NCI-H2081 treated with DMSO at 0.1 percent for 48 hours (cell line): ENCODE measurements at places on chromosomes 1 and 21.

DNA sequence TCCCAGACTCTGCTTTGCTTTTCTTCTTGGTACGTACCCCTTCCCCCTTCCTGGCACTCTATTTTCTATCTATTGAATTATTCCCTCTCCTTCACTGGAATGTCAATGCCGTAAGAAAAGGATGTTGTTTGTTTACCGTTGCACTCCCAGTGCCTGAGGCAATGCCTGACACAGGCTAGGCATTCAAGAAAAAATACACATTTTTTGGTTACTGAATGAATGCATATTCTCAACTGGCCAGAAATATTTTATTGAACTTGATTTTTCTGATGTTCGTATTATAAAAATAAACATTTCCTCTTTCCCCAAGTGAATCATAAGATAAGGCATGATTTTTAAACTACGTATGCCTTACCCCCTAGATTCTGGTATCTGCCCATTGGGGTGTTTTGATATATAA lies 41.2 kb downstream of the GNG12 start:
- DNase-seq: no peak

- DNase-seq: peak; percentile 46
These were observed 356.0 kb downstream of the S1PR1 start for GRCh38 chr1:101592845-101593244.

DNA sequence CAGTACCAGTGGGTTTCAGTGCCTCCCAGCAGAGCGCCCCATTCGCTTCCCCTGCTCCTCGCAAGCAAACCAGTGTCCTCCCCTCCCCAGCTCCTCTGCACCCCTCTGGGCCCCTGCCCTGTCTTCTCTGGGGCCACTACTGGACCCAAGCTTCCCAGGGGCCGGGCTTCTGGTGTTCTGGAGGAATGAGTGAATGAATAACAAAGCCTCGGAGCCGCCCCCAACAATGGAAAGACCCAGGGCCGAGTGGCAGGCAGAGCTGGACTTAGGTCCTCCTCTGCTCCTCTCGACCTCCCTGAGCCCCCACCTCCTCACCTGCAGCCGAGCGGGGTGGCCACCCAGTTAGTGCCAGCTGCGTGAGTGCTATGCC lies 37.6 kb downstream of the MATN1 start:
- DNase-seq: no peak

GRCh38 chr1:7232441-7233236 lies 447.4 kb downstream of the CAMTA1 start:
- DNase-seq: no peak

- no peak for DNase-seq
These were observed 90.4 kb upstream of the FMN2 start for GRCh38 chr1:240001177-240001740.

GRCh38 chr21:44569861-44570517 lies 3.5 kb upstream of the KRTAP10-4 start:
- no peak for DNase-seq

DNA sequence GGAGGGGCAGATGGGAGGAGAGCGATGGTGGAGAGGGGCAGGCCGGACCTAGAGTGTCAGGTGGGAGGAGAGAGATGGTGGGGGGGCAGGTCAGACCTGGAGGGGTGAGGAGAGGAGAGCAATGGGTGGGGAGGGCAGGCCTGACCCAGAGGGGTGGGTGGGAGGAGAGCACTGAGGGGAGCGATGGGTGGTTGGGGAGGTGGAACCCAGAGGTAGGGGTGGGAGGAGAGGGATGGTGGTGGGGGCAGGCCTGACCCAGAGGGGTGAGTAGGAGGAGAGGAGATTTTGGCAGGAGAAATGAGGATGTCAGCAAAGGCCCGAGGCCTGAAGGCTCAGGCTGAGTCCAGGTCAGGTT lies 157.3 kb upstream of the VAMP3 start:
- DNase-seq: no peak

GRCh38 chr1:179831852-179832699 lies 45.5 kb downstream of the TOR1AIP2 start:
- DNase-seq: no peak

DNA sequence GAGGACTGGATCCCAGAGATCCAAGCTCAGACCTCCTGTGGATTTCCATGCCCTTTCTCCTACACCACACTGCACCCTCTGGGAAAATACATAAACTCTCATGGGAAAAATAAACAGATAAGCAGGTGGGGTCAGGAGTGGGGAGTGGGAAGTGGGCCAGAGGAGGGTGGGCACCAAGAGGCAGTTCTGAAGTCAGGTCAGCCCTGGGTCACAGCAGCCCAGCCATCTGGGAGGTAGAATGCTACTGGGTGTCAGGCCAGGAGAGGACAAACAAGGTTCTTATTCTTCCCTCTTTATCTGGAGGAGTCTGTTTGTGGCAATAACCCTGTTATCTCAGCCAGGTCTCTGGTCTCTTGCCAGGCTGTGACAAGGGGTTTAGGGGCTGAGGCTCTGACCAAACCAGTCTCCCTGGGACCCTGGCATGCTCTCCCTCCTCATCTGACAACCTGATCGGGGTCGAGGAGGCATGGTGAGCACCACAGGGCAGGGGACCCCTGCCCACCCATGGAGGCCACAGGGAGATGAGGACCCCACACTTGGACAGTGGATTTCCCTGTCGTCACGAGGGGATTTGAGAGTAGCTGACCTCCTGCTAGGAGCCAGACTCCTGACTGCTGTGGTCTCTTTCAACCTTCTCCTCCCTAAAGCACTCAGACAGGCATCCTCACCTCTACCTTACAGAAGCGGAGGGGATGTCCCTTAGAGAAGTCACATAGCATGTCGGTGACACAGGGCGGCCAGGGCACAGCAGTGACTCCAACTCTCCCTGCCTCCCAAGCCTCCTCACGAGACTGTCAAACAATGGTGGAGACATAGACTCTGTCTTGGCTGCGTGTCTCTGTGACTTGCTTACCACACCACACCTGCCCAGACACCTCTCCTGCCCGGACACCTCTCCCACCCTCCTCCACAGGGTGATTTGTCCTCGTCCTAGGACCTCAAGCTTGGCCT lies 51.3 kb upstream of the IFFO2 start:
- DNase-seq: no peak

DNA sequence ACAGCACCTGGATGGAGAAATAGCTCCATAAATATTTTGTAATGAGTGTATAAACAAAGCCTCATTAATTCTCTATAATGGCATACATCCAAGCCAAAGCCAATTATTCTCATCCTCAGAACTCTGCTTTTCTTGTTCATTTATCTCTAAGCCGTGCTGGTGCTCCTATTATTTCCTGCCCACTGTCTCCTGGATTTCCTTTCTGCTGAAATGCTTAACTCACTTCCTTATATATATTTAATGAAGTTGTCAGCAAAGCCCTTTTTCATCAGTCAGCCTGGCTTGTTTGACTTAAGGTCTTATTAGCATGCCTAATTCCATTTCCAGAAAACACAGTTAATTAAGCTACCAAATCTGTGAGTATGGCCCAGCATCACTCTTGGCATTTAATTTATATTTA lies 93.4 kb downstream of the SLC25A24 start:
- DNase-seq: no peak

DNA sequence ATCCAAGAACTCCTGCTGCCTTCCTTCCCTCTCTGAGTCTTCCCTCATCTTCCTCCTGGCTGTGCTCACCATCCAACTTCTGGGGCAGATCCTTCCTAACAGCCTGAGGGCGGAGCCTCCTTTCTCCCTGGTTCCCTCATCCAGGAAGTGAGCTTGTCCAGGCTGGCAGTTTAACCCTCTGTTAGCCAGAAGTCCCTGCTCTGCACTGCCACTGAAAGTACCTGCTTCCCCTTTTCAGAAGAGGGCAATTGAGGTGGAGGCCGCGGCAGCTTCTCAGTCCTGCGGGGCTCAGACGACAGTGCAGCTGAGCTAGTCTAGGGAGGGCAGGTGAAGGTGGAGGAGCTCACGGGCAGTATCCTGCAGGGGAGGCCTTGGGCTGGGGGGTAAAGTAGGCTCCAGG lies 149.1 kb downstream of the FCRL5 start:
- no peak for DNase-seq

DNA sequence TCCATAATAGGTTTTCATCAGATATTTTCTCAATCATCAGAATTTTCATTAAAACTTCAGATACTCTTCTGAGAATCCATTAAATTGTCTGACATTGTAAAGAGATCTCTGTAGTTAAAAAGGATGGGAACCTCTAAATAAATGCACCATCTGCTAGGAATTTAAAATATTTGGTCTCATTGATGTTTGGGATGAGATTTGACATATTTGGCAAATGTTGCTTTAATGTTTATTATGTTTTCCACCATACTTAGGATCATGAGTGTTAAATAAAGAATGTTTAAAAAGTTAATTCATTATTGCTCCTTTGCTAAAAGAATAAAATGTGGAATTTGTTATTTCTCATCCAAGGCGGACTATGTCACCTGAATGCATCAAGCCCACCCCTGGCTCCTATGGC lies 85.5 kb upstream of the VANGL1 start:
- DNase-seq: no peak

GRCh38 chr1:78222960-78223358 lies 177.2 kb downstream of the GIPC2 start:
- DNase-seq: no peak

DNA sequence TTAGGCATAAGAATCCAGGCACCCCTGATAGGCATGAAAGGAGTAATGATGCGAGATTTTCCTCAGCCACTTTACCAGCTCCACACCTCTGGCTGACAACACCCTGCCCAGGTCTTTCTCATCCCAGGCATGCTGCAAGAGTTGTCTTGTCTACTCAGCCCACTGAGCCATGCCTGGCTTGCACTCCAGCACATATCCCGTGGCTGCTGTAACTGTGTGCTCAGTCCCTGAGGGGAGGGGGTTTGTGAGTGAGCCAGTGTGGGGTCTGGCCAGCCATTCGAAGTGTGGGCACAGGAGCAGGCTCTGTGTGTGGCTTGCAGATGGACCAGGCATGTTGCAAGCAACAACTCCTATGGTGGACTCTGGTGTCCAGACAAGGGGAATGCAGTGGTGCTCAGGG lies 529.6 kb downstream of the ADGRL2 start:
- no peak for DNase-seq

DNA sequence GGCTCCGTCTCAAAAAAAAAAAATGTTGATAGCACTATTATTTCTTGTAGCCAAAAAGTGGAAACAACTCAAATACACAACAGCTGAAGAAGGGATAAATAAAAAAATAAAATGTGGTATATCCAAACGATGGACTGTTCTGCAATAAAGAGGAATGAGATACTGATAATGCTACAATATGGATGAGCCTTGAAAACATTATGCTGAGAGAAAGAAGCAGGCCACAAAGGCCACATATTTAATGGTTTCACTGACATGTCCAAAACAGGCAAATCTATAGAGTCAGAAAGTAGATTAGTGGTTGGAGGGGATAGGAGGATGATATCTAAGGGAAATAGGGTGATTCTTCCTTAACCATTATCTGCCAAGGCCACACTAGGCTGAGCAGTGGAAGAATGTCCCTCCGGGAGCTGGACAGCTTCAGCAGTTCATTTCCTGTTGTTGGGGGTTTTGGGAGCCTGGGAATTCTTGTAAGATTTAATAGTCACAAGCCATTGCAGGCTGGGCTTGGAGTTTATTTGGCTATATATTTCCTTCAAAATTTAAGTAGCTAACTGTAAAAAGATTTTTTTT lies 53.5 kb downstream of the ST3GAL3 start:
- no peak for DNase-seq

GRCh38 chr1:202981939-202982338 lies 14.9 kb upstream of the CYB5R1 start:
- no peak for DNase-seq

- no peak for DNase-seq
These were observed 696.2 kb upstream of the PRMT6 start for GRCh38 chr1:106360252-106360651.

DNA sequence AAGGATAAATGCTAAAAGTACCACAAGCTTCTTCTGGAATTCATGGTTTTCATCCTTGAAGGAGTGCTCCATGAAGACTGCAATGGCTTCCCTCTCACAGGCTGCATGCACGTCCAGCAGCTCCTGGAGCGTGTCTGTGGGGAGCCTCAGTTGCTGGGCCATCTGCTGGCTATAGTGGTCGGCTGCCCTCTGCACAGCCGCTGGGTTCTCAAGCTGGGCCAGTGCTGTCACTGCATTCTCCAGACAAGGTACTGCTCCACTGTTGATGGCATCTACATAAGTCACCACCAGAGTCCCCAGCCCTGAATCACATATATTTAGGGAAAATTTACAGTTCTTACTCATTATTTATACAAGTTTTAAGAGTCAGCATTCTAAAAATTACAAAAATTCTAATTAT lies 8.7 kb downstream of the GBP4 start:
- DNase-seq: no peak

DNA sequence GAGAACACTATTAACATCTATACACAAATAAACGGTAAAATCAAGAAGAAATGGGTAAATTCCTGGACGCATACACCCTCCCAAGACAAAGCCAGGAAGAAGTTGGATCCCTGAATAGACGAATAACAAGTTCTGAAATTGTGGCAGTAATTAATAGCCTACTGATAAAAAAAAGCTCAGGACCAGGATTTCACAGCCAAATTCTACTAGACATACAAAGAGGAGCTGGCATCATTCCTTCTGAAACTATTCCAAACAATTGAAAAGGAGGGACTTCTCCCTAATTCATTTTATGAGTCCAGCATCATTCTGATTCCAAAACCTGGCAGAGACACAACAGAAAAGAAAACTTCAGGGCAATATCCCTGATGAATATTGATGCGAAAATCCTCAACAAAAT lies 70.7 kb upstream of the FMO3 start:
- DNase-seq: no peak

DNA sequence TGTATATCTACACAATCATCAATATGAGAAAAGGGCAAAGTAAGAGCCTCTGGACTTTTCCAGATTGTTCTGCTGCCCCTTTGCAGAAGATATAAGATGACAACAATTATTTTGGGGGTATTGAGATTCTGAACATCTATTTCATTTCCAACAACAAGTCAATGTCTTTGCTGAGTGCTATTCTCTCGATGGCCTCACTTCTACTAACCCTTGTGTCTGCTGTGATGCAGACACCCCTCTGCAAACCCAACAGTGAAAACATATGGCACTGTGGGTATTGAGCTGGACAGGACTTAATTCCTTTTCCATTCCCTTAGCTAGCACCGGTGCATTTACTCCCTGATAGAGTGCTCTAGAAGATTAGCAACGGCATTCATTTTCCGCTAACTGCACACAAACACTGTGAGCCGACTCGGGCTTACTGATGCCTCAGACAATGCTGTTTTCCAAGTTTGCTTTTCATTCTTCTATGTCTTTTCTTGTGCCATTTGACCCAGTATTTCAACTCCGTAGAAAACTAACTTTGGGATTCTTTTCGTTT lies 33.4 kb upstream of the SMYD2 start:
- no peak for DNase-seq

- DNase-seq: no peak
These were observed 562.0 kb downstream of the PLPP3 start for GRCh38 chr1:56017336-56017735.
